ENCODE measurements at places on chromosomes 6 and 20.

DNA sequence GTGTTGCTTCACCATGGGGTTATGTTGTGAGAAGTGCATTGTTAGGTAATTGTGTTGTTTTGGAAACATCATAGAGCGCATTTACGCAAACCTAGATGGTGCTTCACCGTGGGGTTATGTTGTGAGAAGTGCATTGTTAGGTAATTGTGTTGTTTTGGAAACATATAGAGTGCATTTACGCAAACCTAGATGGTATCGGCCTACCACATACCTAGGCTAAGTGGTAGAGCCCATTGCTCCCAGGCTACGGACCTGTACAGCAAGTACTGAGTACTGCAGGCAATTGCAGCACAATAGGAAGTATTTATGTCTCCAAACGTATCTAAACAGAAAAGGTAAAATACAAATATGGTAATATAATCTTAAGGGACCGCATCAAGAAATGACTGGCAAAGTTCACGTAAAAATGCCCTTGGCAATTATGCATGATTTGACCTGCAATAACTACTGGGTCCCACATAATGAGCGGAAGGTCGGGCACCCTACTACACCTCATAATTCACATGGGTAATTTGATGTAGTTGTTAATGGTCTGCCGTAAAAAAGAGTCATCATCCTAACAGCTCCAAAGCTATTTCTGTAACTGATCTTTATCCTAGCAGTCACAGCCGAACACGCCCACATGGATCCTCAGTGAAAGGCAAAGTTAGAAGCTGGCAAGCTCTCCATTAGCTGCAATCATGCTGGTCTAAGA lies 76.0 kb downstream of the RSPH3 start:
- DNase-seq, result no peak

GRCh38 chr20:24146231-24146634 lies 157.7 kb upstream of the GGTLC1 start:
- DNase-seq, result no peak

DNA sequence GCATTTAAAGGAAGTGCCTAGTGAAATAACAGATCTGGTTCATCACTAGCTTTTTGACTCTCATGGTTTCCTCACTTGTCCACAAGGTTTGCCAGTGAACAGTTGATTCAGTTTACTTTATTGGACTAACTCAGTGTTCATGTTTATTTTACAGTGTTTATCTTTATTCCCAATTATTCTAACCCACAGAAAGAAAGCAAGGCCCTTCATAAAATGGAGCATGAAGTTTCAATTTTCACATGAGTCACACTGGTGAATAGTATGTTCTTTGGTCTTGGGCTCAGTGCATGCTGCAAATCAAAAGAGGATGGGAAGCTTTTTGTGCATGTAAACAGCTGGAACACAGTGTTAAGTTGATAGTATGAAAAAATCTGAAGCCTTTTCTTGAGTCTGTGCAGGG lies 217.6 kb upstream of the HDDC2 start:
- DNase-seq, result no peak

GRCh38 chr20:51363378-51363777 lies 179.1 kb downstream of the NFATC2 start:
- no peak for DNase-seq
